ENCODE measurements at places on chromosomes 3 and 15.

DNA sequence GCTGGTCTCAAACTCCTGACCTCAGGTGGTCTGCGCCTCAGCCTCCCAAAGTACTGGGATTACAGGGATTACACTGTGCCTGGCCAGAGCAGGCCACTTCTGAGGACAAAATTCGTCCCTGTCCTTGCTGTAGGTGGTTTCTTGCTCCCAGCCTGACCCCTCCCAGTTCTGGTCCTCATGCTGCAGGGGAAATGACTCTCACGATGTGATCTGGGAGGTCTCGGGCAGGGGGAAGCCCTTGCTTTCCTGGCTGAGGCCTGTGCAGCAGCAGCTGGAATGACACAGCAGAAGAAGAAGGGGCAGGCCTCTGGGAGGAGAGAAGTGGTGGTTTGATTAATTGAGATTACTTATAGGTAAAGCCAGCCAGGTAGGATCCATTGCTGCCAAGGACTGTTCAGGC lies 39.3 kb downstream of the MEGF11 start:
- no peak for DNase-seq

GRCh38 chr15:90618330-90619125 lies 88.8 kb downstream of the CRTC3 start:
- DNase-seq = no peak

- DNase-seq = no peak
Observed at GRCh38 chr3:58059349-58060321, 51.4 kb downstream of the FLNB start.

GRCh38 chr3:170426240-170426797 lies 7.7 kb downstream of the CLDN11 start:
- DNase-seq = no peak

GRCh38 chr15:51082246-51082645 lies 12.5 kb downstream of the TNFAIP8L3 start:
- no peak for DNase-seq

DNA sequence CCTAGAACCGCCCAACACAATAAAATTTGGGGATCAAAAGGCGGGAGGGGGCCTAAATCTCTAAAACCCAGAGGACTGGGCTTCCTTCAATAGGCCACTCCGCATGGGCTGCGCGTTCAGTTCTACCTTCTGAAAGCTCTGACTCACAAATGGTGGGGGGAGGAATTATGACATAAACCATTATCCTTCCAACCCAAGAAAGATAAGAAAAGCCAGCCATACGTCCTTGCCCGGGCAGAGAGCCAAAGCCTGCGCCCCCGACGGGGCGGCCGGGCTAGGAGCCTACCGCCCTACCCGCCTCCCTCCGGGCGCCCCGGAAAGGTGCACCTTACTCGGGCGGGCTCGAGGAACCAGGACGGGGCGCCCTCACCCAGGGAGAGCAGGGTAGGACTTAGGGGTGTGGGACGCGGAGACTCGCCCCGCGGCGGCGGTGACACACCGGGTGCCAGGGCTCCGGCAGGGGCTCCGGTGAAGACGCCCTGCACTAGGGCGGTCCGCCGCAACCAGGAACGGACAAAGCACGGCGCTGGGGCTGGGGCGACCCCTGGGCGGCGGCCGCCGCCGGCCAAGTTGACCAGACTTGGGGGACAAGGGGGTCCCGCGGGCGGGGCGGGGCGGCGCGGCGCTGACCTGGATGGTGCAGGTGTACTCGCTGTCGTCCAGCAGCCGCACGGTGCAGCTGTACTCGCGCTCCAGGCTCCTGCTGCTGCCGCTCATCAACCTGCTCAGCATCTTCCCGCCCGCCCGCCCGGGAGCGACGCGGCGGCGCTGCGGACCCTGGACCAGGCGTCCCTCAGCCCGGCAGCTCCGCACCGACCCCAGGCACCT lies 534 bp downstream of the FRMD5 start:
- DNase-seq = peak; percentile 77

DNA sequence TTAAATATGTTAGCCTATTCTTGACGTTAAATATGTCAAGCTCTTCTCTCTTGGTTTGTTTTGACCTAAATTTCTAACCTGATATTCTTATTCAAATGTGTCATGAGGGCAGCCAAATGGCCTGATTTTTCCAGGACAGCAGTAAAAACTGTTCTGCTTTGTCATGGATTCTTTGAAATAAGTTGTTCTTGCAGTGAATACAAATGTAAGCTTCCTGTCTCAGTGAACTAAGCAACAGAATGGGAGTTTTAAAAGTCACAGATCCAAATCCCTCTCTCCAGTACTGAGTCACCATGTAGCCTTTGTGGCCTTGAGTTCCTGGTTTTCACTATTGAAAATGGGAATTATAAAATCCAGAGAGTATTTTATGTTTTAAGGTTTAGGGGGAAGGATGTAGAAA lies 301.8 kb downstream of the NLGN1 start:
- DNase-seq = no peak

DNA sequence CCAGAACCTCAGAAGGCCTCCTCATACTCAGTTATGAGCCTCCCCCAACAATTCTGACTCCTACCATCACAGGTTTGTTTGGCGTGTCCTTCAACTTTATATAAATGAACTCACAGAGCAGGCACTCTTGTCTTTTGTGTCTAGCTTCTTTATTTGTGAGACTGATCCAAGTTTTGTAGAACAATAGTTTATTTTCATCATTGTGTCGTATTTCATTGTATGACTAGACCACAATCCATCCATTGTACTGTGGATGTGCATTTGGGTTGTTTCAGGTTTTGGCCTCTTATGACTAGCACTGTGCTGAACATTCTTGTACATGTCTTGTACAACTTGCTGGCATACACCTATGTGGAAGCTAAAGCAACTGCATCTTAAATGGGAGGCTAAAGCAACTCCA lies 292.8 kb upstream of the LYSMD4 start:
- no peak for DNase-seq

GRCh38 chr3:81545572-81545971 lies 215.9 kb downstream of the GBE1 start:
- DNase-seq = no peak

GRCh38 chr3:133828576-133829309 lies 23.1 kb downstream of the SRPRB start:
- DNase-seq = no peak

GRCh38 chr15:71149646-71150557 lies 34.6 kb downstream of the THSD4 start:
- no peak for DNase-seq

GRCh38 chr15:87850916-87851315 lies 405.6 kb downstream of the NTRK3 start:
- DNase-seq = no peak

GRCh38 chr3:110262896-110263295 lies 808.7 kb upstream of the NECTIN3 start:
- no peak for DNase-seq

GRCh38 chr15:35630985-35631384 lies 85.0 kb upstream of the DPH6 start:
- no peak for DNase-seq

GRCh38 chr3:55702822-55703221 lies 215.7 kb upstream of the WNT5A start:
- DNase-seq = no peak

GRCh38 chr15:88651971-88652370 lies 13.2 kb downstream of the ISG20 start:
- DNase-seq = no peak

DNA sequence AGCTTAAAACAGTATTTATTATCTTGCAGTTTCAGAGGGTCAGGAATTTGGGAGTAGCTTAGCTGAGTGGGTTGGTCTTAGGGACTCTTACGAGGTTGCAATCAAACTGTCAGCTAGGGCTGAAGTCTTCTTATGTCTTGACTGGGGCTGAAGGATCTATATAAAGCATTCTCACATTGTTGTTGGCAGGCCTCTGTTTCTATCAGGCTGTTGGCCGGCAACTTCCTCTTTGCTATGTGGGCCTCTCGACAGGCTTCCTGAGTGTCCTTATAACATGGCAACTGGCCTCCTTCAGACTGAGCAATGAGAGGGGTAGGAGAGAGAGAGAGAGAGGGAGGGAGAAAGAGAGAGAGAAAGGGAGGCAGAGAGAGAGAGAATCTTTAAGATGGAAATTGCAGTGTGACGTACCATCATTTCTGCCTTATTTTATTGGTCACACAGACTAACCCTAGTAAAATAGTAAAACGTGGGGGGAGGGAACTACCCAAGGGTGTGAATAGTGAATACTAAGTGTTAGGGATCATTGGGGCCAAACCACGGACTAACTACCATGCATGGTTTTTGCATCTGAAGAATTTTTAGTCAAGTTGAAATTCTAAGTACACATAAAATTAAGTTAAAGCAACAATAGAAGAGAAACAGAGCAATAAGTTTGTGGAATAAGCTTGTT lies 16.1 kb downstream of the FGF7 start:
- no peak for DNase-seq

- no peak for DNase-seq
Observed at GRCh38 chr15:58523634-58524033, 91.8 kb downstream of the LIPC start.

GRCh38 chr3:49553692-49554632 lies at the start of gene BSN:
Gene BSN, plus strand, starts transcription at chr3:49554477. Its CDS starts 126 bp downstream, at chr3:49554603.
- DNase-seq = peak; percentile 78

DNA sequence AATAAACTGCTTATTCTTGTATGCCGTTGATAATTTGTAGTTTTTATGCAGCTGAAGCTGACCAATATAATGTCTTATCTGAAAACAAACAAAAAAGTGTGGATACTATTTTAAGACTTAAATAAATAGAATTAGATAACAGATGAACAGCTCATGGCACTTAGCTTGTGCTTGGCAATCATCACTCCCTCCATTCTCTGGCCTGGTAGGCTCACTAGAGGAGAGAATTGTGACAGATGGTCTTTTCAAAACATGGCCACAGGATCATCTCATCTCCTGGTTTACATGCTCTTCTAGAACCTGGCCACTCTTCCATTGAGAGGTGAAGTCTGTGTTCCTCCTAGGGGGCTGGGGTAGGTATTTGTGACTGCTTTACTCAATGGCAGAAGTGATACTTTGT lies 58.4 kb upstream of the RBP1 start:
- no peak for DNase-seq

GRCh38 chr3:193827040-193827669 lies 234.1 kb downstream of the OPA1 start:
- no peak for DNase-seq

DNA sequence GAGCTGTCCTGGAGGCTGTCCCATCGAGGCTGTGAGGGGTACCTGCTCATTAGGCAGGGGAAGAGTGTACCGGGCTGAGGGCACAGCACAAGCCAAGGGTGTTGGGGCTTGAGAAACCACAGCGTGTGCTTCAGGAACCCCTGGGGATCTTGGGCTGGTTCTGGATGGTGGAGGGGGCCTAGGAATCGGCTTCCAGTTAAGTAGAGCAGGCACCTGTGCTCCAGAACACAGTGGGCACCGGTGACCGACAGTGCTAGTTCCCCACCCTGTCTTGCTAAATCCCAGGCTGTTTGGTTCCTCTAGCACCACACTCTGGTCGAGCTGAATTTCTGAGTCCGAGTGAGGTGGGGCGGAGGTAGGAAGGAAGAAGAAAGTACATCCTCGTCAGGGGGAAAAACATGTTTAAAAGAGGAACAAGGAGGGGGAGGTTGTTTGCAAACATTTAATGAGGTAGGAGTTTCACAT lies 29.1 kb downstream of the SLC6A6 start:
- DNase-seq = no peak

Measured in NCI-H526 (cell line).